Natural killer cell treated with Interleukin-12 subunit alpha and Interleukin-12 subunit beta and Interleukin-15 and Interleukin-18, amount 100 ng/mL, for 72 hours (primary cell): ENCODE measurements at places on chromosomes 7 and 10. TPM values are rescaled to one million over a fixed set of nuclear protein-coding genes. Genes with fewer than 3 reads are reported as not detected.

GRCh38 chr10:57962839-57963238, 304.9 kb downstream of the IPMK start:
- H3K27me3 ChIP-seq, result no peaks in the 10 kb centered on the region
- no peak overlapping the region for H3K4me3 ChIP-seq
- no peaks in the 10 kb centered on the region for H3K4me1 ChIP-seq
- no peak for DNase-seq
- H3K36me3 ChIP-seq, result no peaks in the 10 kb centered on the region

- no peak for DNase-seq
- H3K36me3 ChIP-seq, result no peaks in the 10 kb centered on the region
- peaks cover 14% of the 10 kb centered on the region for H3K27me3 ChIP-seq
- H3K4me3 ChIP-seq, result no peak overlapping the region
- no peak overlapping the region for H3K27ac ChIP-seq
- no peaks in the 10 kb centered on the region for H3K4me1 ChIP-seq
Observed at GRCh38 chr7:86932038-86932512, 127.4 kb downstream of the ELAPOR2 start.

GRCh38 chr10:60315311-60315710, 74.4 kb downstream of the ANK3 start:
- no peak overlapping the region for H3K4me3 ChIP-seq
- no peak for DNase-seq
- no peaks in the 10 kb centered on the region for H3K36me3 ChIP-seq
- peaks cover 3% of the 10 kb centered on the region for H3K4me1 ChIP-seq
- H3K27me3 ChIP-seq, result no peaks in the 10 kb centered on the region
- H3K27ac ChIP-seq, result no peak overlapping the region

- H3K4me1 ChIP-seq, result no peaks in the 10 kb centered on the region
- no peak overlapping the region for H3K4me3 ChIP-seq
- H3K27ac ChIP-seq, result no peak overlapping the region
Observed at GRCh38 chr10:97827702-97828291, 21.8 kb upstream of the GOLGA7B start.

Gene EGR2
- total RNA-seq, result 116 TPM
